ENCODE measurements at places on chromosomes 2 and 18.

GRCh38 chr2:137802038-137802437 is 162.2 kb upstream of the HNMT start:
- no peak for DNase-seq

DNA sequence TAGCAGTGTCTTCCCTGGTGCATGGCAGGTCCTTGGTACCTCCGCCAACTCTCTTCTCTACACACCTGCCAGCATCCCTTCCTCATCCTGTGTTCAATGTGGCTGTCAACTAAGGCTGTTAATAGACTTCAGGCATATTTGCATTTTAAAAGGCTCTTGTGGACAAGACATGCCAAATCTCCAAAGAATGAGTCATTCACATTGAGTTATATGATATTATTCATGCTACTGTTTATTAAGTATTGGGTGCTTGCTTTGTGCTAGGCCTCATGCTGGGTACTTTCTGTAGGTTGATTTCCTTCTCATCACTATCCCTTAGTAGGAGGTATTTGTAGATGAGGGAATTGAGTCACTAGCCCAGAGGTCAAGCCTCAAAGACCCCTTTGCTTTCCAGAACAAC is 5.2 kb downstream of the MYO1B start:
- DNase-seq = no peak

DNA sequence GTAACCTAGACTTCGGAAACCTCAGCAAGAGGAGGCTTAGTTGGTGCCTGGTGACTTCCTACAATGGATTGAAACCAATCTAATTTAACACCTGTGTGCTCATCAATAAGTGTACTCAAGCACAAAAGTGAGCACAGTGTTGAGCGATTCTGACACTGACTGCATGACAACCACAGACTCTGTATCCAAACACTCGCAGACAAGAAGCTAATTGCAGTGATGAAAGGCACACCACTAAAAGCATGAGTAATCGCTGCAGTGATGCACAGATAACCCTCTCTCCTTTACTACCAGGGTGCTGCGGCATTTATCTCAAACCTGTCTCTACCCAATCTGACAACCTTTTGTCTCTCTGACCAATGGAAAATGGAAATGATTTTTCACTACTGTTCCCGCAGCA is 168.1 kb downstream of the AFF3 start:
- DNase-seq = no peak

DNA sequence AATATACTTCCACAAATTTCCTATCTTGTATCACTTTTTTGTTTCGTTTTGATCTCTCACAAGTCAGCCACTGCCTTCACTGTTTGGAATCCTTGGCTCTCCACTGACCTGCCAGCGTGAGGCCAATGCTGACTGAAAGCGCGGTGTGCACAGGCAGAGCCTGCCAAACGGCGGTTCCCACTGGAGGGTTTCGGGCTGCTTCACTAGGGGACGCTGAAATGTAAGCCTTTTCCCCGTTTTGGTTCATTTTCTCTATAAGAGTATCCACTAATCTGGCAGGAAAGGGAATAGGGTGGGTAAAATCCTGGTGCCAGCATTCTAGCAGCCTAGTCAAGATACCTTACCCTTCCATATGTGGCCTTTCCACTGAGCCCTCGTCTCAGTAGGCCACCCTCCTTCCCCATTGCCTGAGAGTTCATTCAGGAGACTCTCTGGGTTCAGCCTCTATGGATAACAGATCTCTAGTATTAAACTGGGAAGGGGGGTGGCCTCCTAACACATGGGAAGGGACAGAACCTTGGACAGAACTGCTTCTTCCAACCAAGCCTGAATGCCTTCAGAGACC is 91.5 kb downstream of the DYM start:
- no peak for DNase-seq

- DNase-seq = no peak
Observed at GRCh38 chr2:30871440-30871839, 64.2 kb upstream of the CAPN13 start.

- DNase-seq = no peak
Observed at GRCh38 chr18:40096675-40097074, 1858.4 kb upstream of the PIK3C3 start.

GRCh38 chr18:75775121-75775520 is 347.6 kb upstream of the SMIM21 start:
- DNase-seq = no peak

DNA sequence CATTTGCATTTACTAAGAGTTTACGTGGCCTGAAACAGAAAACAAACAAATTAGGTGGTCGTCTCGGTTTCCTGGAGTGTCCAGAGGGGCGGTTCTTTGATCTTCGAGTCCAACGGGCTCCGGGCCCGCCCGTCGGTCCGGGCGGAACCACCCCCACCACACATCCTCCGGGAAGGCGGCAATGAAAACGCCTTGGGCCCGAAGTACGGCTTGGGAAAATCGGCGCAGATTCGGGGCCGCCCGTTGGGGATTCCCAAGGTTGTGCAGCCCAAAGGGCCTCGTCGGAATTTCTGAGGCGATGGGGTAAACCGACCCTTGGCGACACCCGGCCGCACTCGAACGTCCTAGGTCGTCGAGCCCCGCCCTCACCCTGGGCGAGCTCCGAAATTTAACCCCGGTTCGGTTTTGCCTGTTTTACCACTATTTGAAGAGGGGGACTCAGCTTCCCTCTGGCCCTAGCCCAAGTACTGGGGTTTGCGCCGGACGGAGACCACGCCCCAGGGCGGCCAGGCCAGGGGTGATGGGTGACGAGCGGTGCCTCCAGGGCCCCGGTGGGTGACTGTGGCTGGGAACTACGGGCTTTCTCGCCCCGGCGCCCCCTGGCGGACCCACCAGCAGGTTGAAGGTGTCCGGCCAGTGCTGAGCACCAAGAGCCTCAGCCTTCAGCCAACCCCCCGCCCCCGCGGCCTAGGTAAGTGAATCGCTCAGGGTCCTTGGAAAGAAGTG is 1.9 kb upstream of the CFAP53 start:
- peak; percentile 61 for DNase-seq

DNA sequence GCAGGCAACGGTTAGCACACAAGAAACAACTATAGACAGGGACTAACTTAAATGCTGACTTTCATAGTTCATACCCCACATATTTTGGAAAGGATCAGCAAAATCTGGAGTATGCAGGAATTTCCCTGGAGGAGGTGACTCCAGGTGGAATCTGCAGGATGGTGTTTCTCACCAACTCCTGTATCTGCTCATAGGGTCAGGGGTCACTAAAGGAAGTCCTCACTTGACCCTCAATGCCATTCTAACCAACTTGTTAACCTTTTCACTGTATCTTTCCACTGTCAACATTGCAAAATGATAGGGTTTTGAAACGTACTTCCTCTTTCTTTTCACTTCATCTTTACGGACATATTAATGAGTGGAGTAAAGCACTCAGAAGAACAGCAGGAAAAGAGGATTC is 207.0 kb upstream of the CXCR4 start:
- DNase-seq = no peak

DNA sequence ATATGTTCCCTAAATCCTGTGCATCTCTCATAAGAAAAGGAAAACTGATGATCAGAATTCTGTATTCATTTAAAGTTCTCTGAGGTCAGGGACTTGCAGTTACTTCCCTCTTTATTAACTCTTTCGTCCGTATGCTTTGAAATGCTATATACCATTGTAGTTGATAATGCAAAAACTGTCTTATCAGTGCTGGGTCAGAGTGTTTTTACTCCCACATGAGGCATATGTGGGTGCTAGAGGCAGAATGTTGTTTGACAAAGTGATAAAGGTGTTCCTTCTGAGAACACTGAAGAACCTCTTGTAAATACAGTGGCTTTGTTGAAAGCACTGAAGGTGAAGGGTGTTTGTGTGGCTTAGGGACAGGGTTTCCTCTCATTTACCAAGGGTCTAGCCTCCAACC is 136.5 kb upstream of the NFATC1 start:
- no peak for DNase-seq

- no peak for DNase-seq
Observed at GRCh38 chr2:196489371-196489770, 150.1 kb upstream of the CCDC150 start.

- no peak for DNase-seq
Observed at GRCh38 chr18:11042247-11042646, 107.1 kb downstream of the PIEZO2 start.

DNA sequence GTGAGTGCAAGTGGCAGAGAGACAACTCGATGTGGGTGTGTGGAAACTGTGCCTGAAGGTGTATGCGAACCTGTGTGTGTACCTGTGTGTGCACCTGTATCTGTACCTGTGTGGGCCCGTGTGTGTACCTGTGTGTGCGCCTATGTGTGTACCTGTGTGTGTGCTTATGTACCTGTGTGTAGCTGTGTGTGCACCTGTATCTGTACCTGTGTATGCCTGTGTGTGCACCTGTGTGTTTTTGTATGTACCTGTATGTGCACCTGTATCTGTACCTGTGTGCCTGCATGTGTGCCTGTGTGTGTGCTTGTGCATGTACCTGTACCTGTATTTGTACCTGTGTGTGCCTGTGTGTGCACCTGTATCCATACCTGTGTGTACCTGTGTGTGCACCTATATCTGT is 150.6 kb downstream of the MYT1L start:
- DNase-seq = no peak

DNA sequence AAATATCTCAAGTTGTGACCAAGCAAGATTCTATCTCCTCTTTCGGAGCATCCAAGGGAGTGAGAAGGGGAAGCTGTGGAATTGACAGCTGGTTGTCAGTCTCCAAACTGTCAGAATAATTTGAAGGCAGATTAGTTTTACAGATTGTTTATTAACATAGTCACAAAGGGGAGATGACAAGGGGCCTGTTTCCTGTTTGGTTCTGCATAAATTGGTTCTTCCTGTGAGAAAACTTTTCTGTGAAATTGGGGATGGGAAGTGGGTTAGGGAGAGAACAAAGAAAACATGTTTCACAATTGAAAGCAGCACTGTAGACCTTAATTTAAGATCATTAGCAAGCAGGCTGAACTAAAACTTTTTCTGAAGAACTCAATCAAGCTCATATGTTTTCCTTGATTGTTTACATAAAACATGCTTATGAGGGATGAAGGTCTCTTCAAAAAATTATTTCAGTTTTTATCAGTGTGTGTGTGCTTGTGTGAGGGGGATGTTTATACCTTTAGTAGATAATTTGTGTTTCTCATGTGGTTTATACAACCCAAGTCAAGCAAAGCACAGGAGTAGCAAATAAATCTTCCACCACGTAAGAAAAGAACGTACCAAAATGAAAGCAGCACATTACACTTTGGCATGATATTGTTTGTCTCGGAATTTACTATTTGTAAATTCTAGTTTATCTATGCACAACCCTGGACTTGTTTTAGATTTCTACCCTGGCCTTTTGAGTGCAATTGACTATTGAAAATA is 604.9 kb upstream of the CDH2 start:
- DNase-seq = no peak

DNA sequence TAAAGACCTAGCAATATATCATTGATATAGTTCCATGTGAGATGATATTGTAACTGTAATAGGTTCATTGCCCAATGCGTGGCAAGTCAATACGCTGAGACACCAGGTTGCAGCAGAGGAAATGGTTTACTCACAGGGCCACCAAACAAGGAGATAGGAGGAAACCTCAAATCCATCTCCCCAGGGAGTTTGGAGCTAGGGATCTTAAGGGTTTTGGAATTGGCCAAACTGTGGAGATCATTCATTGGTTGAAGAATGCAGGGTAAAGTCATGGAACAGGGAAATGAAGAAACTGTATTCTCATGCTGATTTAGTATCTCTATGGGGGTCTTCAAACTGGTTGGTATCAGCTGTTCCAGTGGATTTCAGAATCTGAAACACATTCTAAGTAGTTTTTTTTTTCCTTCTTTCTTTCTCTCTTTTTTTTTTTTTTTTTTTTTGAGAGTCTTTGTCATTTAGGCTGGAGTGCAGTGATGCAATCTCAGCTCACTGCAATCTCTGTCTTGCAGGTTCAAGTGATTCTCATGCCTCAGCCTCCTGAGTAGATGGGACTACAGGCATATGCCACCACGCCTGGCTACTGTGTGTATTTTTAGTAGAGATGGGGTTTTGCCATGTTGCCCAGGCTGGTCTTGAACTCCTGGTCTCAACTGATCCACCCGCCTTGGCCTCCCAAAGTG is 30.7 kb upstream of the PPM1B start:
- DNase-seq = no peak

- DNase-seq = no peak
Observed at GRCh38 chr2:8889978-8890377, 52.6 kb upstream of the KIDINS220 start.

- DNase-seq = no peak
Observed at GRCh38 chr2:65107530-65107929, 22.4 kb downstream of the RAB1A start.

DNA sequence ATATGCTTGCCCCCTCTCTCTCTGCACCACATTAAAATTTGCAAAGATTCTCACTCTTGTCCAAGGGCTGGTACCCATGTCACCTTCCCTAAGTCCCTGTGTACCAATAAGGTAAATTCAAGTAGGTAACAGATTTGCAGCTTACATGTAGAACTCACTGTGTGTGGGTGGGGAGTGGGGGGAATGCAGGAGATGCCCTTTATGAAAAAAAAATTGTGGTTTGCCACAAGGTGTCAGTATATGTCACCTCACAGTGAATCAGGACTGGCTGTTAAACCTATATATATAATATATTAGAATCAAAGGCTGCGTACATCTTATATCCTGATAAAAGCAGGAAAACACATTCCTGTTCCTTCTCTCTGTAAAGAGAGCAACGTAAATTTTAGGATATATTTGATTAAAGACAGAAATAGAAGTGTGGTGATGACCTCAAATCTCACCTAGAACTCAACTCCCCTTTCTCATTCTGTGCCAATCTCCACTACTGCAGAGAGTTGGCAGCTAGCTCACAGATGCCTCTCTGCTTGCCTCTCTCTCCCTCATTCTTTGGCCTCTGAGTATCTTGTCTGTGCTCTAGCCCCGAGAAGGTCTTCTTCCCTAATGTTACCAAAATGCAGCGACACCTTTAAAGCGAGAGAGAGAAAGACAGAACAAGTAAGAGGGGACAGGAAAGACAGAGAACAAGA is 536 bp downstream of the XDH start:
- DNase-seq = peak; percentile 6

- no peak for DNase-seq
Observed at GRCh38 chr2:34365932-34366331, 766.8 kb upstream of the FAM98A start.

GRCh38 chr18:51017140-51017879 is 12.7 kb upstream of the SMAD4 start:
- DNase-seq = no peak

DNA sequence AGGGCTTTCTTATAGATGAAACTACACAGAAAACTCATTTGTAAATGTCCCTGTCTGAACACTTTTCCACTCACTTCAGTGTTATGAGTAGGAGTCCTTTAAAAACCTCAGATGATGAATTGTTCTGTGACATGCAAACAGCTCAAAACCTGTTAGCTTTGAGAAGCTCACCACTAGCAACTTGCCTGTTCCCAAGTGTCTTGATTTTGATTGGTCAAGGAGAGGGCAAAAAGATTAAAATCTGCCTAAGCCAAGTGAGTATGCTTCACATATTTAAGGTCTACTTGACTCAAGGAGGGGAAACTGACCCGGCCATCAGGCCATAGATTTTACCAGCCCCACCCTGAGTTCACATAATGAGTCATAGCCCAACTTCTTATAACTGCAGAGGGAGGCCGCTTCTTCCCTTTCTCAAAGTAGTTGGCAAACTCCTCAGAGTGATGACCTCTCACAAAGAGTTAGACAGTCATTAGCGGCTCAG is 45.2 kb upstream of the MEIS1 start:
- no peak for DNase-seq

- DNase-seq = no peak
Observed at GRCh38 chr2:39024833-39025232, 96.0 kb downstream of the SOS1 start.

All from stimulated activated CD4-positive, alpha-beta T cell treated with anti-CD3 and anti-CD28 coated beads, Interleukin-2, amount 100 ng/mL, for 4 hours (primary cell).